ENCODE measurements at places on chromosomes 5 and 9.
A peak's percentile ranks its signal among the peaks of the same experiment; 100 is the strongest.

DNA sequence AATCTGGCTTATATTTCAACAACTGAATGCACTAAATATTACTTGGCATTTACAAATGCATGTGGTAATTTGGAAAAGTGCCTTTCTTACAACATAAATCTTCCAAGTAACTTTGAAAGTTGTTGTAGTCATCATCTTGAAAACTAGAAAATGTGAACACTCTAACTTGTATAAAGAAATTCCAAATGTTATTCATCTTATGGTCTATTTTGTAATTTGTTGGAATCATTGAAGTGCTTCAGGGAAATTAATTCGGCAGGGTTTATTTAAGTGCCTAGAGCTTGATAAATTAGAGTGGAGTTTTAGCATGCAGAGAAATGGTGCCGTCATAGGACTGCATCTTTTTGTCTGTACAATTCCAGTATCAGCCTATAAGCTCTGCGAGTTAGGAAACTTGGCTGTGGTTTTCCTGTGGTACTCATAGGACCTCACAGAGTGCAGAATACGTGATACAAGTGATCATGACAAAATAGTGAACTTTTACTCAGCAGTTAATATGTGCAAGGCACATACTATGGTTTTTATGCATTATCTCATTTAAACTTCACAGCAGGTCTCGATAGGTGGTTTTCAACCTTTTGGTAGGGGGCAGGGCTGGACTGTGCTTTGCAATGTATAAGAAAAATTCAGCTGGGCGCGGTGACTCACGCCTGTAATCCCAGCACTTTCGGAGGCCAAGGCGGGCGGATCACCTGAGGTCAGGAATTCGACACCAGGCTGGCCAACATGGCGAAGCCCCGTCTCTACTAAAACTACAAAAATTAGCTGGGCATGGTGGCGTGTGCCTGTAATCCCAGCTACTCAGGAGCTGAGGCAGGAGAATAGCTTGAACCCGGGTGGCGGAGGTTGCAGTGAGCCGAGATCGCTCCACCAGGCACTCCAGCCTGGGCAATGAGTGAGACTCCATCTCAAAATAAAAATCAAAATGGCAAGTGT lies 79.6 kb downstream of the RAI14 start:
- DNase-seq: no peak

DNA sequence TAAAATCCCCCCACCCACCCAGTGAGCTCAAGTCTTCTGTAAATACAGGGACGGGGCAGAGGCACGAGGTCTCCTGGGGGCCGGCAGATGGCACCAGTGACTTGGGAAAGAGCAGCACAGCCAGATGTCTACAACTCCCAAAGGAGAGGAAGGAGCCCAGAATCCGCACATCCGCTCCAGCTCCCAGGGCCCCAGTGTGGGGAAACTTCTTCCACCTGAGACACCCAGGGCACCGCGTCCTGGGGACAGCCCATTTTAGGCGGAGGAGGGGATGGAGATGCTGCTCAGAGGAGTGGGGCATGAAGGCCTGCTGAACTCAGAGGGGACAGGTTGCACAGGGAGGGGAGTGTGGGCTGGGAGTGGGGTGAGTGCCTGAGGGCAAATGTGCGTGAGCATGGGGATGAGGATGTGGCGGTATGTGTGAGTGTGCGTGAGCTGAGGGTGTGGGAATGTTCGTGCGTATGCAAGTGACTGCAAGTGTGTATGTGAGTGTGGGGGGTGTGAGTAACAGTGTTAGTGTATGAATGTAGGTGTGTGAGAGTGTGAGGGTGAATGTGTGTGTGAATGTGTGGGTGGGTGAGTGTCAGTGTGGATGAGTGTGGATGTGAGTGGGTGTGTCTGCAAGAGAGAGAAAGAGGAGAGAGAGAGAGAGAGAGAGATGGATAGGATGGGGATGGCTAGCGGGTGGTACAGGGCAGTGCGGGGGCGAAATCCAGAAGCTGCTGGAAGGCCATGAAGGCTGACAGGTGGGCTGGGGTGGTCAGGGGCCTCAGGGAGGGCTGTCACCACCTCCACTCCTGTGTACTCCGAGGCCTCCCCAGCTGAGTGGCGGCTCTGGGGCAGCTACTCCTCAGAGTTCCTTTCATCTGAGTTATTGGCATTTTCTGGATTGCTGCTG lies 63.5 kb downstream of the DUSP1 start:
- no peak for DNase-seq

- no peak for DNase-seq
These were observed 138.7 kb downstream of the SNX18 start for GRCh38 chr5:54656261-54656728.

DNA sequence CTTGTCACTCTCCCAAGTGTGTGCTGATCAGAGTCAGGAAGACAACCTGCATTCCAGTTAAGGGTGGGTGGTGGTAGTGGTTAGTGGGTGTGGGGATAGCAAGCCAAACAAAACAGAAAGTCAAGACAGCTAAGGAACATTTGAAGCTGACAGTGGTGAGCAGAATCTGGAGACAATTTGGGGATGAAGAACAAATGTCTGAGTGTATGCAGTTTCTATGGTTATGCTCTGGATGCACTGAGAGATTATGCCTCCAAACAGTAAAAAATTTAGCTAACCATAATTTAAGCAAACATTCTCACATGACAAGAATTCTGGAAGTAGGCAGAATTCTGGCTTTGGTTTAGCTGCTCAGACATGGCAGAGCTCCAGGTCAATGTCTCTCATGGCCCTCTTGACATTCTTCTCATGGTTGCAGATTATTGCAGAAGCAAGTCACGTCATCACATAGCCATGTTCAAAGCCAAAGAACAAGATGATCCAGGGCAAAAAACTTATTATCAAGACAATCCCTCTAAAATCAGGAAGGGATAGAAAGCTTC lies 148.7 kb downstream of the LURAP1L start:
- DNase-seq: no peak

- no peak for DNase-seq
These were observed 5.2 kb downstream of the F2R start for GRCh38 chr5:76720988-76721569.

DNA sequence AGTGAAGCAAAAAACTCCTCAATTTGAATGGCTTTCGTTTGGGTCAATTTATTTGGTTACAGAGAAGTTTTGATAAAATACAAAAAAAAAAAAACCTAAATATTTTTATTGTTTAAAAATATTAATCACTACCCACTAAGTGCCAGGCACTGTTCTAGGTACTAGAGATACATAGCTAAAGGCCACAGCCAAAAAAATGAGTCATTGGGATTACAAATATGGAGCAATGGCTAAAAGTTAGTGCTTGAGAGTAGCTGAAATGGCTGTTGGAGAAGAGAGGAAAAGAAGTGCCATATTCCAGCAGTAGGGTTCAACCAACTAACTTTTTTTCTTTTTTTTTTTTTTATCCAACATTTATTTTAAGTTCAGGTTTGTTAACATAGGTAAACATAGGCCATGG lies 130.1 kb upstream of the PTGER4 start:
- DNase-seq: no peak

DNA sequence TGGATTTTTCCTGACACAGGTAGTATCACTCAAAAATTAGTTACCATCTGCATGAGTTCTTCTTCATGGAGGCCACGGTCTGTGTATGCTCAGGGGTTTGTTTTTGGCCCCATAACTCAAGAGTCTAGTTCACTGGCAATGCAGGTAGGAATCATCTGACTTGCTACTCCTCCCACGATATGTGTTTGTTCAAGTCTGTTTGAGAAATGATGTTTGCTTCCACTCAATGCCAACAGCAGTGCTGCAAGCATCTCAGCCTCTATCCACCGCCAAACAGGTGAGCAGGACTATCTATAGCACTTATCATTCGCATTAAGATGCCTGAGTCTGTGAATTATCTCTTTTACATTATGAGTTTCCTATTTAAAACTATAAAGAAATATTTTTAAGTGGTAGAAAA lies 264.8 kb upstream of the PTGER4 start:
- DNase-seq: no peak

DNA sequence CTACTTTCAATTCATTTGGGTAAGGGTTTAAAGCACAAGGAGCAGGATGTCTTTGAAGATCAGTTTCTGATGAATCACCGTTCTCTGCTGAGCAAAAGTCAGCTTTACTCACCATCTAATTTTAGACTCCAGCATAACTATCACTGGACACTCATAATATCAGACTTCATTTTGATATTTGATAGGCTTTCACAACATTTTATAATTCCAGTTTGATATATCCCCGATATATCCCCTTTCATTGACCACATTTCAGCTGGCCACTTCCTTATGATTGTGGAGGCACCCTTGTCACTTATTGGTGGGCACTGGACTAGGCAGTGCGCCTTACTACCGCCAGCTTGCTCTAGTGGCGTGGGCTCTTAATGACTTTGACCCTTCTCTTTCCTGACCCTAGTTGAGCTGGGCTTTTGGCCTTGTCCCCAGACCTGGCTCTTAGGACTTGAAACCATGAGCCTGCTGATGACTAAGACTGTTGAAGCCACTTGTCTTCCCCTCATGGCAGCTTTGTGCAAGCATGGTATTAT lies 46.8 kb downstream of the CYSTM1 start:
- DNase-seq: peak; percentile 43

DNA sequence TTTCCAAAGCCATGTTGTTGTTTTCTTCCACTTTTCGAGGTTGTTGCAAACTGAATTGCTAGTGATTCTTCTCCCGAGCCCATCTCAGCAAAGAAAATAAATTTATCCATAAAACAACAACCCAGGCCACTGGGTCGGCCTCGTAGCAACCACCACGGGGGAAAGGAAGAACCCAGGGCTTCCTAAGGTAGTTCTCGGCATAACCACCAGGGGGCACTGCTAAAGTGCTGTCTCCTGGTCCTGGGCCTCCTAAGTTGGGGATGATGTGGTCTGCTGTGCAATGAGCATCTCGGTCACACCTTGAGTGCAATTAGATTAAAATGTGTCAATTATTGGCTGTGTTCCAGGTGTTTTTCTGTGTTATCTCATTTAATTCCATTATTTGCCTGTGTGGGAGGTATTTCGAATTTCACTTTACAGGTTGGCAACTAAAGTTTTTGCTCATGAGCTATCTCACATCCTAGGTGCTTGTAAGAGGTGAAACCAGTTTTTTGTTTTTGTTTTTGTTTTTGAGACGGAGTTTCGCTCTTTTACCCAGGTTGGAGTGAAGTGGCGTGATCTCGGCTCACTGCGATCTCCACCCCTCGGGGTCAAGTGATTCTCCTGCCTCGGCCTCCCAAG lies 102.8 kb upstream of the DAP start:
- DNase-seq: no peak

- no peak for DNase-seq
These were observed 13.2 kb upstream of the PCA3 start for GRCh38 chr9:76751001-76751400.

- peak; percentile 80 for DNase-seq
These were observed 32.6 kb upstream of the PRRC2B start for GRCh38 chr9:131361202-131361833.

DNA sequence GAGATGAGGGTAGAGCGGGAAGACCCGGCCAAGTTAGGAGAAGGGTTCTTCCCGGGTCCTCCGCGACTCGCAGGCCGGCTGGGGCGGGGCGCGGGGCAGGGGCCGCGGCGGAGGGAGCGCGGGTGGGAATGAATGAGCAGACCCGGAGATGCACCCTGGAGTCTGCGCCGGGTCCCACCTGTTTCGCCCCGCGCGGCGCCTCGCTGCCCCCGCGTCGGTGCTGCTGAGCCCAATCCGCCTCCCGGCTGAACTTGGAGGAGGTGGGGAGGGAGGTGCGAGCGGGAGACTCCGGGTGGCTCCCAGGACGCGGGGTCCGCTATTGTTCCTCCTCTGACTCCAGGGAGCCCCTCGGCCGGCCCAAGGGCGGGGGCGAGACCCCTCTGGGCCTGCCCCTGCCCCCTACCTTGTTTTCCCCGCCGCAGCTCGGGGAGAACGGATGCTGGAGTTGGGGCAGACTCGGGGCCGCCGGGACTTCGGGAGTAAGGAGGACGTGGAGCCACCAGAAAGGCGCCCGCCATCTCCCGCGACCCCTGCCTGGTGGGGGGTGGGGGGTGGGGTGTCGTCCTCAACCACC lies 659 bp downstream of the RAI14 start:
- DNase-seq: no peak

GRCh38 chr5:155655569-155655968 lies 642.0 kb downstream of the KIF4B start:
- DNase-seq: no peak

GRCh38 chr5:7190712-7191250 lies 205.2 kb upstream of the ADCY2 start:
- DNase-seq: peak; percentile 40

GRCh38 chr5:107779437-107779836 lies 108.7 kb upstream of the EFNA5 start:
- DNase-seq: no peak

DNA sequence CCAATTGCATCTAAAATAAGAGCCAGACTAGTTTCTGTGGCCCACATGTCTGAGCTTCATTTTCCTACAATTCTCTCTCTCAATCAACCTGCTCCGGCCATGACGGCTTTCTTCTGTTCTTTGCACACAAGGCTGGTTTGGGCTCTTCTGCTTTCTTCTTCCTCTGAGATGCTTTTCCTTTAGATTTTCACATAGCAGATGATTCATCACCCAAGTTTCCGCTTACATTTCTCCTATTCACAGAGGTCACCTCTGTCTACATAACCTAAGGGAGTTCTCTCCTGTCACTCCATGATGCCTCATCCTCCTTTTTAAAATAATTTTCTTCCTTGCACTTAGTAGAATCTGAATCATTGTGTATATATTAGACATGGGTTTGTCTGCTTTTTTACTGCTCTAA lies 334.6 kb upstream of the TUSC1 start:
- DNase-seq: no peak

GRCh38 chr5:1325870-1326531 lies 18.9 kb downstream of the CLPTM1L start:
- DNase-seq: no peak

DNA sequence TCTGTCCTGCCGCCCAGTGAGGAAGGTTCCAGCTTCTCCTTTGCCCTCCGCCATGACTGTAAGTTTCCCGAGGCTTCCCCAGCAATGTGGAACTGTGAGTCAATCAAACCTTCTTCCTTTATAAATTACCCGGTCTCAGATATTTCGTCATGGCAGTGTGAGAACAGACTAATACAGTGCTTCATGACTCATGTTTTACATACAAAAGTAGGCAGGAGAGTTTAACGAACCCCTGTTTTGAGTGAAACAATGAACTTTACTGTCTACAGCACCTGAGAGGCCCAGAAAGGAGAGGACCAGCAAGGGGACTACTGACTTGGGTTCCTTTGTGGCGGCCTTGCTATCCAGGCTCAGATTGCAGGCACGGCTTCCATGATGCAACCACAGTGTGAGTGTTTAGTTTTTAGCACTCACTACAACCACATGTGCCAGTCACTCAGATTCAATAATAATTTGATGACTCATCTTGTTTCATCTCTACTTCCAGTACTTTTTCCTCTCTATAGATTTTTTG lies 139.1 kb upstream of the CLINT1 start:
- DNase-seq: peak; percentile 62

GRCh38 chr9:132407196-132407595 lies 556 bp upstream of the TTF1 start:
- no peak for DNase-seq

Data from epithelial cell of prostate (primary cell).